Caco-2 (cell line): ENCODE measurements at places on chromosomes 11 and 22.
A peak's percentile ranks its signal among the peaks of the same experiment; 100 is the strongest.

DNA sequence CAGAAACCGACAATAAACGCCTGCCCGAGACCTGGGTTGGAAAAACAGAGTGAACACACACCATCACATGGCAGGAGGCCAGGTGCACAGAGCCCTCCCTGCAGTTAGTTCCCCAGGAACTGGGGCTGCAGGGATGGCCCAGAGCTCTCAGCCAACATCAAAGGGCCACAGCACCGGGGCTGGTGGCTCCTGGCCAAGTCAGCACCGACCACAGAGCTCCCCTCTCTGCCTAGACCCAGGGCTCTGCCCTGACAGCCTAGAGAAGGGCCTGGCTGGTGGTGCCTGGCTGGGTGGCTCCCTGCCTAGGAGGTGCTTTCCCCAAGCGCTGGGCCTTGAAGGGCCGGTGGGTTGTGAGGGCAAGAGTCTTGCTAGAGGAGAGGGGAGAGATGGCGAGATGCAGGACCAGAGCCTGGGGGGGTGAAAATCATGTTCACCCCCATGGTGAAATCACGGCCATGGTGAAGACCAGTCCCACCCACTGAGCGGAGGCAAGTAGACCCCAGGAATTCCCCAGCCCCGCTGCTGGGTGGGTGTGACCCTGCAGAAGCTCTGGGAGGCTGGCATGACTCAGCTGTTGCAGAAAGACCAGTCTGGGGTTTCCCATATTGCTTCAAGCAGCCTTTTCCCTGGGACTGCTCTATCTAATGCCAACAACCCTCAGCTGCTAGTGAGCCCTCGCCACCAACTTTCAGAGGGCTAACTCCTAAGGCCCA lies 7.2 kb upstream of the BID start:
- DNase-seq: no peak

GRCh38 chr22:29257751-29258181 lies 10.0 kb downstream of the RHBDD3 start:
- DNase-seq: no peak

DNA sequence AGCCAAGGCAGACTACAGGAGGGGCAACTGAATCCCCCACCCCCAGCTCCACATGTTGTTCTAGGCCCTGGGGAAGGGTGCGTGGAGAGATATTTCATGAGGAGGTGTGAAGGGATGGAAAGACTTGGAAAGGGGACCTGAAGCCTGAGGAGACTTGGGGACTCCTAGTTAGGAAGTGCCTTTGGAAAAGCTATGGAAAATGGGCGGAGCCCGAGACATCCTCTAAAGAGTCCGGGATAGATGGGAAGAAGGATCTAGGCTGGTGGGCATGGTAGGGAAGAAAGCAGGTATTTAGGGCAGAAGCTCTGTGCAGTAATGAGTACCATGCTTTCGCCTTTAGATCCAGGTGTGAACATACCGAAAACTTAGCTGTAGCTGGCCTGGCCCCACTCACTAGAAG lies 15.0 kb upstream of the CYP2R1 start:
- DNase-seq: no peak

DNA sequence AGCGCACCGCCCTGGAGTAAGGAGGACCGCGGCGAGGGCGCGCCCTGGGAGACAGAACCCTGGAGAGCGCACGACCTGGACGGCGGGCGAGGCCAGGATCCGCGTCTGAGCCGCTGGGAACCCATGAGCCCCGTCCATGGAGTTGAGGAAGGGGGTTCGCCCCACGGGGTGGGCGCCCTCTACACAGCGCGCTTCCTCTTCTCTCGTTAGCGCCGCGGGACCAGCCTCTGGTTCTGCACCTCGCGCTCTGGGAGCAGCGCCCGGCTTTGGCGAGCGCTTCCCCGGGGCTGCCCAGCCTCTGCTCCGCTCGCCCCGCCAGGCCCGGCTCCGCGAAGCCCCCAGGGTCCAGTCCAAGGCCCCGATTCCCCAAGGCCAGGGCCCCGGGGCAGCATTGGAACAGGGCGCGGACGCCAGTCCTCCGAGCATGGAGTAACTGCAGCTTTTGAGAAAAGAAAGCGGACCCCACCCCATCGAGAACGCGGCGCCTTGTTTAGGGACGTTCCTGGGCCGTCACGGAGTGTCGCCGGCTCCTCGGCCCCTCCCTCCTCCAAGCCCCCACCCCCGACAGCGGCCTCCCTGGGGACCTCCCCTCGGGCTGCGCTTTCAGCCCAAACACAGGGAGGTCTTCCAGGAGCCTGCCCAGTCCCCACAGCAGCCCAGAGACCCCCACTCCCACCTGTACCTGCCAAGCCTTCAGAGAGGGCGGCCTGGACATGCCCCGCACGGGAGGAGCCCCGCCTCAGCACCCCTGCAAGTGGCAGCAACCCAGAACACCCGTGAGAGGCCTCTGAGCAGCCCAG lies 56.2 kb downstream of the BRD1 start:
- no peak for DNase-seq

DNA sequence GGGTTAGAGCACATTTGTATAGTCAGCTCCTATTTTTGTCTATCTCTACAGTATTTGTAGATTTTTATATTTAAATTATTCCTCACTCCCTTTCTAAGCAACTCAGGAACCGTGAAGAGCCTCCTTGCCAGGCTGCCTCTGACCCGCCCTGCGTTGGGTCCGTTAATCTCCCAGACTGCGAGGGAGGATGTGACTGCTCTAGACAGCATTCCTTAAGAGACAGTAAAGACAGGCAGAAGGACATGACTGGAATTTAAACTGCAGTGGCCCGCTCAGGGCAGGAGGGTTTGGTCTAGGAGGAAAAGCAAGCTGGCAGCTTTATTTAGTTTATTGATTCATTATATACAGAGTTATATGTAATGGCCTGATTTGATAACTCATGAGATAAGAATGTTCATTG lies 413.7 kb downstream of the TMEM135 start:
- DNase-seq: no peak

DNA sequence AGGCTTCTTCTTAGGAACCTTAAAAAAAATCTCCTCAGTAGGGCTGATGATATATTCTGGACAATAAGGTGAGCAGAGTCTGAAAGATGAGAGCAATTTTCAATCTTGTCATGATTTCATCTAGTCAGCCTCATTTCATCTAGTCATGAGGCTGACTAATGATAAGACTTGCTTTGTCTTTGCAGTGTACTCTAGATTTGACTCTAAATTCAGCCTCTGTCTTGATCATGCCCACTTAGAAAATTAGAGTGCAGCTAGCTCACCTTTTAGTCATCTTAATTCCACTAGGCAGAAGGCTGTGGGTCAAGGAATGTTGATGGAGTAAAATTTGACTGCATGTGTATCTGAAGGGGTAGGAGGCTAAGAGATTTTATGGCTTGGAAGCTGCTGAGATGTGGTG lies 5.5 kb downstream of the EHF start:
- no peak for DNase-seq

DNA sequence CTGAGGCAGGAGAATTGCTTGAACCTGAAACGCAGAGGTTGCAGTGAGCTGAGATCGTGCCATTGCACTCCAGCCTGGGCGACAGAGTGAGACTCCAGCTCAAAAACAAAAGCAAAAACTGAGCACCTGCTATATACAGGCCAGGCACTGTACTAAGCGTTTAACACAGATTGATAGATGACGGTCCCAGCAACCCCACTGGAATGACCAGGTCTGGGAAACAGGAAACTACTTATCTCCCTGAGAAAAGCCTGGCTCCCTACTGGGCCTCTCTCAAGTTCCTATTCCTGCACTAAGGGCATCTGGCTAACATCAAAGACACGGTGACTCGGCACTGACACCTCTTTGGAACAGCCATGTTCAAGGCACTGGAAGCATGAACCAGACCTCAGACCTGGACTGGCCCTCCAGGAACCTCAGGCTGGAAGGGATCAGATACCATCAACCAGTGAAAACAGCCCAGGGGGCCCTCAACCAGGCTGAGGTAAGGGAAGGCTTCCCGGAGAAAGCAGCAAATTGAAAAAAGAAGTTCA lies 16.6 kb downstream of the ARAP1 start:
- DNase-seq: peak; percentile 53

- no peak for DNase-seq
Measured at GRCh38 chr11:86152006-86152862, 83.3 kb upstream of the PICALM start.

DNA sequence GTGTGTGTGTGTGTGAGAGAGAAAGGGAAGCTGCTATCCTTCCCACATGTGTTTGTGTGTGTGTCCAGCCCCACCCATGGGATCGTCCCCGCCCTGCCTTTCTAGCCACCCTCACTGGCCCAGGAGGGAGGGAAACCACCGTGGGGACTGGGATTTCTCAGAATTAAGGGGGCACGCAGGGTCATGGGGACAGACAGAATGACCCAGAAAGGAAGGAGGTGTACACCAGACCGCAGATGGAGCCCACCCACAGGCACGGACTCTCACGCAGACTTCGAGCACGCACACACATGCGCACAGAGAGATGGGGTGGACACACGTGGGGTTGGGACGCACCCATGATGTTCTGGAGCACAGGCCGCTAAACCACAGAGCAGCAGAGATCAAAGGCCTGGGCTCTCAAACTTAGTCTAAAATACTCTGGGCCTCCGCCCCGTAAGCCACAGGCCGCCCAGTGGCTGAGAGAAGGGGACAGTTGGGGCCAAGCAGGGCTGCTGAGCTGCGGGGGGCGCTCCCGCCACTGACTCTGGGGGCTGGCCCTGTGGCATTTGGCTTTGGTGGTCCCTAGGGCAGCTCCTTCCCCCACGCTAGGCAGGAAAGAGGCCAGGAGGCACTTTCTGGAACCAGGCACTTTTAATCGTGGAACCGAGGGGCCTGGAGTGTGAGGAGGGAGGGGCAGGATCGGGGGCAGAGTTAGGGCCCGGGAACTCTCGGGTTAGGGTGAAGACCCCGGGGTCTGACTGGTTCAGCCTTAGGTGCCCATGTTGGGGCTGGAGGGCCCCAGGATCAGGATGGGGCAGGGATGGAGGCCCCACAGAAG lies 1.5 kb downstream of the IFITM5 start:
- DNase-seq: no peak

- no peak for DNase-seq
Measured at GRCh38 chr22:20615533-20616450, 108.4 kb downstream of the MED15 start.

DNA sequence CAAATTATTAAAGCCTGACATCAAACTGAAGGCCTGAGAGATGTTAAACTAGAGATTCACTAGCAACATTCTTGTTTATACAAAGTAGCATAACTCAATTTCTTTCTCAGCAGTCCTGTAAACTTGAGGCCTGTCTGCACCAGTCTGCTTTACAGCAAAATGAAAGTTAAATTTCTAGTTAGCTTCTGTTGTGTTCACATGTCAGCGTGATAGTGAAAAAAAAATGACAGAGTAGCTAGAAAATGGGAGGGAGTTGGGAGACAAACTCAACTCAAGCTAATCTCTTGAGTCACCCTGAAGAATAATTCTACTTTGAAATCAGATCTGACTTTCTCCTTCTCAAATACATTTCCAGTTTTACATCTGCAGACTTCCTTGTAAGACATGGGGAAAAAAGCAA lies 6.5 kb downstream of the RBFOX2 start:
- no peak for DNase-seq

DNA sequence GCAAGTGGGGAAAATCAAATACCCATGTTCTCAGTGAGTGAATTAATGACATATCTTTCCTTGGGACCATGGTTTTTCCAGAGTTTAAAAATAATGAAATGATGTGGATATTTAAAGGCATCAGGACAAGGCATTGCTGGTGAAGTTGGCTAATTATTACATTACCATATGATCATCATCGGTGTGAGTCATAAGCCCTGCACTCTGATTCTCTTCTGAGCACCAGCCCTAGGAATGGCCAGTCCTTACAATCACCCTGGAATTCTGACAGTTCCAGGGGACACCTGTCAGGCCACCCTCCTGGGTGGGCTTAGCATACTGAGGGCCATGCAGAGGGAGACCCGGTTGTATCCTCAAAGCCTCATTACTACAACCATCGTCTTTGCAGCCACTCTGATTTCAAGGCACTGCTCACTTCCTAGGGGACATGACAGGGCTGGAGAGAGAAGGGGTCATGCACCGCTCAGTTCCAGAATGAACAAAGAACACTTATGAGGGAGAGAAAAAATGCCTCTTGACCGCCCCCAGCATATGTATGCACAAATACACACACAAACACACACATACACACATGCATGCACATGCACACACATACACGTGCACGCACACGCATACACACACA lies 365.0 kb downstream of the MIAT start:
- DNase-seq: no peak

GRCh38 chr11:102482433-102482832 lies 29.9 kb upstream of the TMEM123 start:
- DNase-seq: no peak

DNA sequence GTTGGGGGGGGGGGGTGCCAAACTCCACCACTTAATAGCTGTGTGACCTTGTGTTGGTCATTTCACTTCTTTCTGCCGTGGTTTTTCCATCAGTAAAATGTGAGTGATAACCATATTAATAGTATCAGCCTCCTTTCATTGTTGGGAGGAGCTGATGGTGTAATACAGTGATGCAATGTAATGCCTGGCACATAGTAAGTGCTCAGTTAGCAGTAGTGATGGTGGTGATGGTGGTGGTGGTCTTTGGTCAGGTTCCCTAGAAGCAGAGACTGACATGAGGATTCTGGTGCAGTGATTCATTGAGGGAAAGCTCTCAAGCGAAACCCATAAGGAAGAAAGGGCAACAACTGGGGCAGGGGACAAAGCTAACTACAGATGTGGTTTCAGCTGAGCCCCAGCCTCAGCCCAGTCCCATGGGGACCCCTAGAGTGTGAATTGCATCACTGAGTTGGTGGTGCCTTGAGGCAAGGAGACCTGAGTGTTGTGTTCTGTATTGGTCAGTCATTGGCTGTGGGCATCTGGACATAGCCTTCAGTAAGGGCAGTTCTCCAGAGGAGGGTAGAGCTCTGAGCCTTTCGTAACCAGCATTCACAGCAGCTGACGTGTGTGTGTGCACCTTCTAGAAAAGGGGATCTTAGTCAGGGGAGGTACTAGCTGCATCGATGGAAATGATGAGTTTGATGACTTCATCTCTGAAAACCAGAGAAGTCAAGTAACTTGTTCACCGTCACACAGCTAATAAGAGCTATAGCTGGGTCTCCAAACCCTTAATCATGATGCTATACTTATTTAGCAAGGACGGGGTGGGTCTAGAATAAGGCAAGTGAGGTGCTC lies 93.6 kb upstream of the CRYBB3 start:
- no peak for DNase-seq
